ENCODE measurements at places on chromosomes 1 and 21.
A peak's percentile ranks its signal among the peaks of the same experiment; 100 is the strongest.

GRCh38 chr1:203278885-203279406, 26.4 kb upstream of the BTG2 start:
- DNase-seq, result no peak

DNA sequence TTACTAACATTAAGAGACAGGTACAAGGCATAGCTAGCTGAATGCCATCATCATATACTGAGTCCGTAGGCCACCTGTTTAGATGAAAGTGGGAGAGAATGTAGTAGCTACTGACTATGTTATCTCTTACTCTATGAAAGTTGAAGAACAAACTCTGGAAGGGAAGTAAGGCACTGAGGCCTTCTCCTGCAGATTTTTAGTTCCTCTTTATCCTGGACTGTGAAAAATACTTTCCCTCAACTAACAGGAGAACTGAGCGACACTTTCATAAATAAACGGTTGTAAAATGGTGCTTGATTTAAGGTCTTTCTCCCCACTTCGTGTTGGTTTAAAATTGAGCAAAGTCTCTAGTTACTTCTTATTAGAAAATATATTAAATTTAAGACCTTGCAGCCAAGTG, 101.9 kb downstream of the FNBP1L start:
- no peak for DNase-seq

DNA sequence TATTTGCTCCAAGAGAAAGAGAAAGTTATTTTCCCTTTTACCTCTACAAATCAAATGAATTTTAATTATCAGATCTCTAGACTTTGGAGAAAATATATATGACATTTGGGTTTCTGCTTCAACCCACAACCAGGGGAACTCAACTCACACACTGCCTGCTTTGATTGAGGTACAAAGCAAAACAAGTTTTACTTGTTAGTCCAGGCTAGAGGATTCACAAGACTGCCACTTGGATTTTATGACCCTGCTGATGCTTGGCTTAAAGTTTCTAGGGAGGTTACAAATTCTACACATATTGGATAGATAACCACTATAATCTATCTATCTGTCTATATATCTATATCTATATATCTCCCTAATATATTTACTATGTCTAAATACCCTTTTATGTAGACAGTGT, 467.3 kb upstream of the RGS18 start:
- no peak for DNase-seq

- peak; percentile 66 for DNase-seq
These were observed 18.3 kb upstream of the ARID1A start for GRCh38 chr1:26677306-26678115.

GRCh38 chr1:81699234-81699633, 101.5 kb upstream of the ADGRL2 start:
- no peak for DNase-seq

- no peak for DNase-seq
These were observed 34.6 kb downstream of the TNR start for GRCh38 chr1:175708787-175709186.

GRCh38 chr1:2451741-2452140, 24.3 kb upstream of the PLCH2 start:
- no peak for DNase-seq

Measured in GM13977 (cell line).